Tibial artery (tissue), 4 donors: ENCODE measurements at places on chromosomes 11 and 22.

DNA sequence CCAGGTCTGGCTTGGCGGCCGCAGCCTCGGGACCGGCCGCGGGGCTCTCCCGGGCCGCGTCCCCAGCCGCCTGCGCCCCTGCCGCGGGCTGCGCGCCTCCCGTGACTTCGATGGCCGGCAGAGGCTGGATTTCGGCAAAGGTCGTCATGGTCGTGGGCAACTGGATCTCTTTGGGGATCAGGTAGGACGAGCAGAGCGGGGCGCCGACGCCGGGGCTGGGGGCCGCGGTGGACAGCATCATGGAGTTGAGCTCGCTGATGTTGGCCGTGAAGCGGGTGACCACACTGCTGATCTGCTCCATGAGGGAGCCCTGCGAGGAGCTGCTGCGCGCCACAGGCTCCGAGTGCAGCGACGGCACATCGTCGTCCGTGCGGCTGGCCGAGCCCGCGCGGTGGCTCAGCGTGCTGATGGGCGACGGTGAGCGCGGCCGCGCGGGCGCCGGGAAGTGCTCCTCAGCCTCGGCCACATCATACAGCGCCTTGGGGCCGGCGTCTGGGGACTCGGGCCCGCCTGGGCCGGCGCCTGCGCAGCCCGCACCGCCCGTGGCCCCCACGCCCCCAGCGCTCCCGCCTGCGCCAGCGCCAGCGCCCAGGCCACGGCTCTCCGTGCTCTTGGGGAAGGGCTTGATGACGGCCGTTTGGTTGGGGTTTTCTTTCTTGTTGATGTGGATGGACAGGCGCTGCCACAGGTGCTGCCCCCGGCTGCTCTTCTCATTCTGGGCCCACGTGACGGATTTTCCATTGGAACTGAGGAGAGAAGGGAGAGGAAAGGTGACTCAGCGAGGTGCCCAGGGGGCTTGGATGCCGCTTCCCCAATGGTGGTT, 171.4 kb upstream of the CTSC start:
- no peak for DNase-seq

DNA sequence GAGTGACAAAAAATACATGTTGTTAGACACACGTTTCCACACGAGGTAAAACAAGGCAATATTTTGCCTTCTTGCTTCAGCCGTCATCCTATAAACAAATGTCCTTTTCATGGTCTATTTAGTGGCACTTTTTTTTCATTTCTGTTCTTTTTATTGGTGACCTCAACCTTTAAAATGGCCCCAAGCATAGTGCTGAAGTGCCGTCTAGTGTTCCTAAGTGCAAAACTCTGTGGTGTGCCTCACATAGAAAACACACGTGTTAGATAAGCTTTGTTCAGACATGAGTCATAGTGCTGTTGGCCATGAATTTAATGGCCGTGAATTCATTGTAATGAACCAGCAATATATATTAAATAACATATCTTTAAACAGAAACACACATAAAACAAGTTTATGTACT, 15.6 kb downstream of the OVCH2 start:
- no peak for DNase-seq

DNA sequence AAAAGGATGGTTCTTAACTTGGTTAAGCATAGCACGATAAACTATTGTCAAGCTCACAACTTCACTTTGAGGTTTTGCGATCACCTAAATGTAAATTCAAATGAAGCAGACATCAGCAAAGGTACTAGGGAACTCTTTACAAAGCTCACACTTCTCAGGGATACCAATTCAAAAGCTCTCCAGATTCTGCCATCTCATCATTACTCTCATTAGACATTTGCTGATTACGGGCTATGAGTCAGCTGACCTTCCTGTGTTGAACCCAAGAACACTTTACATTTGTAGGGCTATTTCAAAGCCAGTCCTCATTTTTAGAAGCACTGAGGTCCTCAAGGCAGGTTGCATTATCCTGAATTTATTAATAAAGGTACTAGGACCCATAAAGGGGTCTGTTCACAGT, 28.4 kb upstream of the IZUMO1R start:
- no peak for DNase-seq

- no peak for DNase-seq
These were observed 914.2 kb downstream of the NTM start for GRCh38 chr11:132284611-132285010.

GRCh38 chr11:73236854-73237253, 18.8 kb downstream of the P2RY2 start:
- peak; percentile 4 for DNase-seq

- DNase-seq: peak; percentile 17
These were observed 11.6 kb downstream of the LRRC32 start for GRCh38 chr11:76658651-76659650.

- no peak for DNase-seq
These were observed 46.8 kb downstream of the SCUBE1 start for GRCh38 chr22:43296276-43296902.

DNA sequence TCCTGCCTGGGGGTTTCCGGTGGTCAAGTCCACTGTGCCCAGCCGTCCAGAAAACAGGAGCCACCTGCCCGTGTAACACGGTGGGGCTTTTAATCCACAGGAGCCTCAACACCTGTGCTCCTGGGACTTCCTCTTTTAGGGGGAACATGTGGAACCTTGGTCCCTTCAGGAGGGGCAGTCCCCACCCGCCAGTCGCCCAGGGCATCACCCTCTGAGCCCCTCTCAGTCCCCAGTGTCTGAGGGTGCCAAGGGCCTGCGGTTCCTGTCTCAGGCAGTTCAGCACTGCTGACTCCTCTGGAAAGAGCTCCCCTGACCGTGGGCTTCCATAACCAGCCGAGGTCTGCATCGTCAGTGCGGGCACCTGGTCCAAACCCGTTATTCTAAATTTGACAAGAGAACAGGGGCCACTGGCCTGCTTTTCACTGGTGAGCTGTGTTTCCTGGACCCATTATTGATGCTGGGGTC, 15.8 kb downstream of the KRTAP5-5 start:
- DNase-seq: no peak

GRCh38 chr22:18997925-18998315, 61.8 kb upstream of the PRODH start:
- no peak for DNase-seq

DNA sequence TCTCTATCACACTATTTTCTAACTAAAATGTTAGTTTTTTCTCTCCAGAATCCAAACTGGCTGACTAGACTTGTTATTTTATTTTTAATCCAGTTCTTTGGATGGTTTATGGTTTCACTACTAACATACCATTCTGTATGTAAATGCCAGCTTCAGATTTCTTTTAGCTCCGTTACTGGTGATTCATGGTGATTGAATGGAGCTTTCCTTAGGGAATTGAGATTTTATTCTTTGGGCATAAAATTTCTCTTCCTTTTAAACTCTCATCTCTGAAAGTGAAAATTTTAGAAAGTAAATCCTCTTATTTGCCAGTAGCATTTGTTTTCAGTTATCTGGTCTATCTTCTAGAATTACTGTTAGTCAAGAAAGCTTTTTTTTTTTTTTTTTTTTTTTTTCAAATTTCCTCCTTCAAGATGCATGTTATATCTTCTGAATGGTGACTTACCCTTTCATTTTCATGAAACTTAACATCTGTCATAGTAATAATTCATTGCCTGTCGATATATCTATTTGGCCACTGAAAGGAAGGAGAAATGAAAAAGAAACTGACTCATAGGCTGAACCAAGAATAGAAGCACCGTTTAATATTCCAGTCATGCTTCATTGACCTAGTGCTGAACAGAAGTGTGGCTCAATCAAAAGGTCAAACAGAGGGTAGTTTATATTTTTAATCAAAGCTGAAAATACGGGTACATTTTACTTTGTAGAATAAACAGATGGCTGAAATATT, 6.4 kb downstream of the ENDOD1 start:
- no peak for DNase-seq

DNA sequence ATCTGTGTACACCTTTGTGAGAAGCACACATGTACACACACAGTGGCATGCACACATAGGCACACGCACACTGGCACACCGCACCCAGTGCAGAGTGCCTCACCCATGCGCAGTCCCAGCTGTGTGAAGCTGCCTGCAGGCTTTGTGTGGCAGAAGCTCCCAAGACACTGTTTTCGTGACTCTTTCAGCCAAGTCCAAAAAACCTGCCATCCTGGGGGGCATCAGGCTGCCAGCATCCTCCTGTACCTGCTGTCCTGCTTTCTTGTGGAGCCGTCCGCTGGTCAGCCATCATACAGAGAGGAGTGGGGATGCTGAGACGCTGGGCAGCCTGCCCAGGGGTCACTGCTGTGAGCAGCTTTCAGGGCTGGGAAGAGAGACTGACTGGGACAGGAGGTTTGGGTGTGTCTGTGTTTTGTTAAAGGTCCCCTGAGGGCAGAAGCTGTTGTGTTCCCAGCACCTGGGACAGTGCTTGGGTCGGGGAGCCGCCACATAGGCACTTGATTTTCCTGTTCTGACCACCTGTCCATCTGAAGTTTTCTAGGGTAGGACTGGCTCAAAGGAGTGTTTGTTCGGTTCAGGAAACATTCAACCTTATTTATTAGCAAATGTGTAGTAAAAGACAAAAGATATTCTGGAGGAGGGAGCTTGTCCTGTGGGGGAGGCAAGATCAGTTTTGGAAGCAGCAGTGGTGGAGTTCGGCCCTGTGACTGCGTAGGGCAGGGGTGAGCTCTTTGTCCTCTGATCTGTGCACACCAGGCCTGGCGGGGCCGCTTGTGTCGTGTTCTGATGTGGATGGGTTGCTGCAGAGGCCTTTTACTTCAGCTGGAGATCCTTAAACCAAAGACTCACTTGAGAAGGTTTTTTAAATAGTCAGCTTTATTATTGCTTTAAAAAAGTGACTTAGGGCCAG, 29.7 kb downstream of the AP2A2 start:
- no peak for DNase-seq

GRCh38 chr11:121930004-121930965, 185.7 kb downstream of the BLID start:
- no peak for DNase-seq

DNA sequence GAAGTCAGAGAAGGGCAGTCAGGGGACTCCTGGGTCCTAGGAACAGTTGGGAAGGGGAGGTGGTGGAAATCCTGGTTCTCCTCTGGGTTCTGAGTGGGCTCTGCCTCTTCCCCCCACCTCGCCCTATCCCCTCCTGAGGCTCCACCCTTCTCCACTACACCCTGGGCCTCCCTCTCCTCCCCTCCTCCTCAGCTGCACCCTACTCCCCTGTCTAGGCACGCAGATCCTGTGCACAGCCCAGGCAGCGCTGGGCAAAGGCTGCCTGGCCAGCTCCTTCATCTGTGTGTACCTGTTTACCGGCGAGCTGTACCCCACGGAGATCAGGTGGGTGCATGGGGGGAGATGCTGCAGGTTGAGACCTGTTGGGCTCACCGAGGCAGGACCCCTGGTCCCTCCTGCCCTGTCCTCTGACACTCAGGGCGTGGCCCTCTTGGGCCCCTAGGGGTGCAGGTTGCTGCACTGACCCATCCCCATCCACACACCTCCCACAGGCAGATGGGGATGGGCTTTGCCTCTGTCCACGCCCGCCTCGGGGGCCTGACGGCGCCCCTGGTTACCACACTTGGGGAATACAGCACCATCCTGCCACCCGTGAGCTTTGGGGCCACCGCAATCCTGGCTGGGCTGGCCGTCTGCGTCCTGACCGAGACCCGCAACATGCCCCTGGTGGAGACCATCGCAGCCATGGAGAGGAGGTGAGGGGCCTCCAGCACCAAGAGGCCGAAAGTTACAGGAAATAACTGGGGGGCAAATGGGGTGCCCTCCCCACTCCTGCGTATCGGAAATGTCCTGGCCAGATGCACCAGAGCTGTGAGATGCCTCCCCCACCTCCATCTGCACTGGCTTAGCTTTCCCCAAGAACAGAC, 25.3 kb upstream of the POLA2 start:
- DNase-seq: no peak

DNA sequence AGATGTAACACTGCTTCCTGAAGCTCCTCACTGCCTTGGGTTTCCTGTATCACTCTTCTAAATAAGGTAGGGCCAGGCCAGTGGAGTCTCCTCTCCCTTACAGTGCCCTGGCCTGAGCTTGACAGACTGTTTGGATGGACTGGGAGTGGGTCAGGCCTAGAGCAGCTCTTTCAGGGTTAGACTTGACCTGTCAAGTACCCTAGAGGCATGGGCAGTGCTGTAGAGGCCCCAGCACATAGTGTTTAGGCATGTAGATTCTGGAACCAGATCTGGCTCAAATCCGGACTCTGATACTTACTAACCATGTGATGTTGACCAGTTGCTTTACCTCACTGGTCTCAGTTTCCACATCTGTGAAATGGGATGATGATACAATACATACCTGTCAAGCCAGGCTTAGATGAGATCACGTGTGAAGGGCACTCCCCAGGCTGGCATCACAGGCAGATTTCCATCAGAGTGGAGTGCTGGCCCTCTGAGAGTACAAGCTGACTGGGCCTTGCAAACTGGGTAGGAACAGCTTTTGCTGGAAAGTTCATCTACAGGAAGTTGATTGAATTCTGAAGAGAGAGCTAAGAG, 1.4 kb upstream of the MICAL2 start:
- DNase-seq: no peak

DNA sequence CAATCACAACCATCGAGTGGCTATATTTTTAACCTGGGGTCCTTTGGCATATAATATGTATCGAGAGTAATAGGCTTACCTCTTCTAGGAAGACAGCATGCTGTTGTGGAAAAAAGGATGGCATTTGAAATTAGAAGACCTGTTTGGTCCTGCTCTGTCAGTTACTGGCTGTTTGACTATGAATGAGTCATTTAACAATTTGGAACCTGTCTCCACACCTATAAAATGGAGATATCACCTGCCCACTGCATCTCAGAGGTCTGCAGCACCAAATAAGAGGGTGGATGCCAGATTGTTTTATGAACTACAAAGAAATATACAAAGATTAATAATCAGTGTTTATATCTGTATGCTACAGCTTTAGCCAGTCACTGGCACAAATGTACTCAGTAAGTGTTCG, 60.8 kb downstream of the SLC25A17 start:
- DNase-seq: no peak

GRCh38 chr11:13861411-13861810, 101.1 kb upstream of the SPON1 start:
- no peak for DNase-seq

GRCh38 chr11:75341612-75342011, 9.8 kb downstream of the ARRB1 start:
- peak; percentile 45 for DNase-seq

GRCh38 chr11:119481021-119481666, 58.2 kb upstream of the THY1 start:
- DNase-seq: peak; percentile 87

- DNase-seq: no peak
These were observed 472.3 kb downstream of the BRD1 start for GRCh38 chr22:49355211-49355920.

DNA sequence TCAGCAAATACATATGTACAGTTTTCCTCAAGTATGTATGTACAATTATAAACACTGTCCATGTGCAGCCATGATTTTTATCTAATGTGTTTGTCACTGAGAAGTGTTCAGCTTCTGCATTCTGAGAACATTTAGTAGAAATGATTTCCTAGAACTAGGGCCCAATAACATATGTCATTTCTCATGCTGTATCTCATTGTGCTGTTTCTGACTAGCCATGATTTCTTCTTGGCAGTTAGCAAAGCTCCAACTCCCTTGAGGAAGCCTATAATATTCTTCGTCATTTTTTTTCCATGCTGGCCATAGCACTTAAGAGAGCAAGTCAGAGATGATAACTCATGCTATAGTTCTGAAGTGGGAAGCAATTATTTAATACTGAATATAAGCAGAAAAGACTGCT, 187.8 kb downstream of the DDX10 start:
- DNase-seq: no peak
